ENCODE measurements at places on chromosomes 12 and 14.

DNA sequence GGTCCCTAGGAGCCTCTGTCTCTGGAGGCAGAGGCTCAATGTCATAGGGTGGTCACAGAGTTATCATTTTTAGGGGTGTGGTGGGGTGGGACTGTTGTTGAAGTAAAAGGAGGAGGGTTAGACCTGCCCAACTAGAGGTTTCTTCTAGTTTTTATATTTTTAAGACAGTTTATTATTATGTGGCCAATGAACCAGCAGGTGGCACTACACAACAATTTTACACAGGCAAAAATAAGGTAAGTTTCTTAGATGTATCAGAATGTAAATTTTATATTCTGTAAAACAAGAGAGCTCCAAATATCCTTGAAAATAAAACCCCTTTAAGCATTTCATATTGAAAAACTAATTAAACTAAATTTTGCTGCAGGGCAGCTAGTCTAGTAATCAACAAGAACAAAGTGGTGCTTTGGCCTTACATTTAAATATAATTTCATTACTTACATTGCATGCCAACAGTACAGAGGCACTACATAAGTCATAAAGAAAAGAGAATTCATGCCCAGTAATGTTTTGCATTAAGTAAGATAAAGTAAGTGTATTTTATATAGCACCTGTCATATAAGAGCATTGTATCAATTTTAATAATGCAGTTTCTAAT, 22.2 kb upstream of the OVCH1 start:
- DNase-seq: no peak

GRCh38 chr14:101113108-101113612, 209.6 kb upstream of the RTL1 start:
- peak; percentile 34 for DNase-seq

- no peak for DNase-seq
Observed at GRCh38 chr12:76238688-76239087, 109.5 kb downstream of the BBS10 start.

DNA sequence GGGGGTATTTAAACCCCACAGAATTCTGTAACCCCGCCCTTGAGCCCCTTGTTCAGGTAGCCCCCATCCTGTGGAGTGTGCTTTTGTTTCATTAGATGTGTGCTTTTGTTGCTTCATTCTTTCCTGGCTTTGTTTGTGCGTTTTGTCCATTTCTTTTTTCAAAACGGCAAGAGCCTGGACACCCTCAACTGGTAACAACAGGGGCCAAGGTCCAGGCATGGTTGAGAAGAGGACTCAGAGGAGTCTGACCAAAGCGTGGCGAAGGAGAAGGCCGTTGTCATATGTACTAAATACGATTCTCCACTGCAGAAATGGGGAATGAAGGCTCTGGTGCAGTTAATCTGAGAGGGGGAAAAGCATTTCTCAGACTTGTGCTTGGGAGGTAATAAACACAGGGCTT, 46.0 kb upstream of the GNPNAT1 start:
- DNase-seq: no peak

- DNase-seq: no peak
Observed at GRCh38 chr14:57464008-57464730, 29.5 kb downstream of the CCDC198 start.

- no peak for DNase-seq
Observed at GRCh38 chr12:94973221-94973620, 30.3 kb downstream of the NDUFA12 start.

DNA sequence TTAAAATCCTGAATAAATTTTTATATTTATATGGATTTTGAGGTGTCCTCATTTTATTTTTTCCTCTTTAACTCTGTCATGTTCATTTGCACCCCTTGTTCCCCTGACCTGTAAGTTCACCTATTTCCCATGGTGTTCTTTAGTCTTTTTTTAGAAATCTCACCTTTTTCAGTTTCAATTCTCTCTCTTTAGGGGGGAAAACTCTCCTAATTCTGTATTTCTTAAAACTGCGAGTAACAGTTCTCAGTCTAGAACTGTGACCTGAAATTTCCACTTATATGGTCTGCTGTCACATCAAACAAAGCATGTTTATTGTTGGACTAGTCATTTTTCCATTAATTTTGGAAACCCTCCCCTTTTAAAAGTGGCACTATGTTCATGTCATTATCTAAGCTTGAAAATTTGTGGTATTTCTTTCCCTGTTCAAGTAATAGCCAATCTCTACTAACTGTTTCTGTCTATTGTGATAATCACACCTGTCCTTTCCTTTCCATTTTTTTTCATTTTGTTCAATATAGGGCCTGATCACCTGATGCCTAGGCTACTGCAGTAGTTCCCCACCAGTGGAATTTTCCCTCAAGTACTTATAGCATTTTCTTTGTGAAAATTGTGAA, 14.0 kb upstream of the FBXO33 start:
- no peak for DNase-seq

DNA sequence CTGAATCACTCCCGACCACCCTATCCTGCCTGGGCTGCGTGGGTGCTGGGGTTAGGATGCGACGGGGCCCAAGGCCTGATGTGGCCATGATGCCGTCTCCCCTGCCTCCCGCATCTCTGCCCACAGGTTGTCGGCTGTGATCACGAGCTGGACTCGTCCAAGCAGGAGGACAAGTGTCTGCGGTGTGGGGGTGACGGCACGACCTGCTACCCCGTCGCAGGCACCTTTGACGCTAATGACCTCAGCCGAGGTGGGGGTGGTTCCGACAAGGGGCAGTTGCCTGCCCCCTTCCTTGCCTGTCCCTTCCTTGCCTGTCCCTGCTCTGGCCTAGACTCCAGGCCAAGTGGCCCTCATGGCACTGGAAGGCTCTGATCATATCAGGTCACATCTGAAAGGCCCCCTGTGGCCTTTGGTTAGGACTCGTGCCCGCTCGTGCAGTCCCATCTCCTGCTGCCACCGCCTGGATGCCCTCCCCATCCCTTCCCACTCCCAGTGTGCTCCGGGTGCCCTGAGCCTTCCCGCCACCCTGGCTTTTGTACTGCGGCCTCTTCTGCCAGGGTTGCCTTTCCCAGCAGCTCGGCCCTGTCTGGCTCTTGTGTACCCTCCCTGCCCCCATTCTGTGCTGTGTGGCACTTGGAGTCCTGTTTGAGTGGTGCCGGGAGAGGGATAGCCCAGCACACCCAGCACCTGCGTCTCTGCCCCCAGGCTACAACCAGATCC, 13.6 kb downstream of the PAPLN start:
- DNase-seq: no peak

DNA sequence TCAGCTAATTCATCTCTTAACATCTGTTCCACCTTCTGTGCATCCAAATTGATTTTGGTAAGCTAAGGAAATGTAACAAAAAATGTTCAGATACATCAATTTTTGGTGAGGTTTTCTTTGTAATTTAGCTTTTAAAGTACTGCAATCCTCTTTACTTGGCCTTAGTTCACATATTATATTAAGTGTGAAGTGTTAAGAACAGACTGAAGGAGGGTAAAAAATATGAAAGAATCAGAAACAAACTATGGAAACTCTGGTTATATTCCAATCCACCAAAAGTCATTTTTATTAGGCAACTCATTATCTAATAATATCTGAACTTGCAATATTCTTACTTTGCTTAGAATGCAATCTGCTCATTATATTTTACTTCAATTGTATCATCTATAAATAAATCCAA, 49.1 kb downstream of the CEP290 start:
- DNase-seq: no peak

GRCh38 chr14:72350215-72350614, 418.0 kb downstream of the RGS6 start:
- DNase-seq: no peak
